Stimulated activated CD8-positive, alpha-beta memory T cell treated with anti-CD3 and anti-CD28 coated beads, Interleukin-15, amount 100 ng/mL, for 48 hours (primary cell): ENCODE measurements at places on chromosomes 1 and 21.

DNA sequence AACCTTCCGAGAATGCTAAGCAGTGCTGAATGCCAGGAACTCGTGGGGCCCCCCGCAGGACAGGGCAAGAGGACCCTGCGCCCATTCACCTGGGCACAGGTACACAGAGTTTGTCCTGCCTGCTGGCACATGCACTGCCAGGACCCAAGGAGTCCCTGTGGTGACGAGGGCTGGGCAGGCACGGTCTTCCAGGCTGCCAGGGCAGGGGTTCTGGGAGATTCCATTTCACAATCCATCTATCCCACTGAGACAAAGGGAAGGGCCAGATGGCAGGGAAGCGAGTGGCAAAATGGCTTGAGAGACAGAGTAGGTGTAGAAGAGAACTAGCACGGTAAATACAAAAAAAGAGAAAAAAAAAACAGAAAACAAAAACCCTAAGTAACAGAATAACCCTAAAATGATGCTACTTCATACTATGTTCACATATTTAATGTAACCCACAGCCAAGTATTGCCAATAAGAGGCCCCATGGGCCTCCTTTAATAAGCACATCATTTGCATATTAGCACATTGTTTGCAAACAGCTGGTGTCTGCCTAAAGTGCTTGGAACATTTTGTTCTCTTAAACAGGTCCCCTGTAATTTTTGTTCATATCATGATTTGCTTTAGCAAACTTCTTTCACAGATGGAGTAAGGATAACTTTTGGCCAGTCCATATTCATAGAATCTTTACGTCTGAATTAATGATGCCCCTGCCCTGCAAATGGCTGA, 83.8 kb downstream of the STUM start:
- DNase-seq = no peak

DNA sequence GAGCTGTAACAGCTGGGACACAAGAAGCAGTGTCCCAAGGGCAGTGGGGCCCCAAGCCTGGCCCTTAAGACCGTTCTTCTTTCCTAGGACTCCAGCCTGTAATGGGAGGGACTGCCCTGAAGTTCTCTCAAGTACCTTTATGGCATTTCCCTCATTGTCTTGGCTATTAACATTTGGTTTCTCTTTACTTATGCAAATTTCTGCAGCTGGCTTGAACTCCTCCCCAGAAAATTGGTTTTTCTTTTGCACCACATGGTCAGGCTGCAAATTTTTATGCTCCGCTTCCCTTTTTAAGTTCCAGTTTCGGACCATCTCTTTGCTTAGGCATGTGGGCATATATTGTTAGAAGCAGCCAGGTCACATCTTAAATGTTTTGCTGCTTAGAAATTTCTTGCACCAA, 3.1 kb upstream of the MROH9 start:
- no peak for DNase-seq

- no peak for DNase-seq
These were observed 108.8 kb downstream of the SYF2 start for GRCh38 chr1:25123551-25123950.

DNA sequence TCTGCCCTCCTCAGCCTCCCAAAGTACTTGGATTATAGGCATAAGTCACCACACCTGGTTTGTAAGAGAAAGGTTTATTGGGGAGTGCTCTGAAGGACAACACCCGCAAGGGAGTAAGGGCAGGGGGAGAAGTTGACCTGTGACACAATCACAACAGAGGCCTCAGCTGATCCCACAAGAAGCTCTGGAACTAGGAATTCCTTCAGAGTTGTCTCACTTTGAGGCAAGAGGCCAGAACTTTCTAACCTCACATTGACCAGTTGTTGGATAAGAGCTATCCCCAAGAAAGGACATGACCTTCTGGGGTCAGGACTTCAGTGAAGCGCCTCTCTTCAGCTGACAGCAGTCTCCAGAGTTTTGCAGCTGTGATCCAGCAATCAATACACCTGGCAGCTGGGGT, 27.4 kb upstream of the RC3H1 start:
- no peak for DNase-seq

- DNase-seq = no peak
These were observed 37.8 kb downstream of the SMAP2 start for GRCh38 chr1:40411294-40411693.

GRCh38 chr1:156065212-156065611, 4.3 kb downstream of the RAB25 start:
- no peak for DNase-seq

GRCh38 chr1:157455318-157455717, 97.0 kb downstream of the FCRL5 start:
- DNase-seq = no peak

- DNase-seq = no peak
These were observed 149.5 kb downstream of the GRIK3 start for GRCh38 chr1:36884801-36885200.

DNA sequence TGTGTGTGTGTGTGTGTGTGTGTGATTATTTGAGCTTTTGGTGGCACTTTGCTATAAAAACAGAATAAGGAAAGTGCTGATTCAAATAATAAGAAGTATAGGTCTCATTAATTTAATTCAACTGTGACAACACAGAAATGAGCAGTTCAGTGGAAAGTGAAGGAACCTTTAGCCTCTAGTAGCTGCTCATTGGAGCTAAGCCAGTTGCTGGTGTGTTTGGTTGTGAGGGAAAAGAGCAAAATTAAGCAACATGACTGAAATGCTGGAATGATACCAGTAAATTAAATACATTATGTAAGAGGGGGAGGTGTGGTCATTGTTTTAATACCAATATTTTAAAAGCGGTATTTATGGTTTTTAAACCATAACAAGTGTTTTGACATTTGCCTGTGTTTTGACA, 55.2 kb downstream of the KIAA0040 start:
- DNase-seq = no peak

DNA sequence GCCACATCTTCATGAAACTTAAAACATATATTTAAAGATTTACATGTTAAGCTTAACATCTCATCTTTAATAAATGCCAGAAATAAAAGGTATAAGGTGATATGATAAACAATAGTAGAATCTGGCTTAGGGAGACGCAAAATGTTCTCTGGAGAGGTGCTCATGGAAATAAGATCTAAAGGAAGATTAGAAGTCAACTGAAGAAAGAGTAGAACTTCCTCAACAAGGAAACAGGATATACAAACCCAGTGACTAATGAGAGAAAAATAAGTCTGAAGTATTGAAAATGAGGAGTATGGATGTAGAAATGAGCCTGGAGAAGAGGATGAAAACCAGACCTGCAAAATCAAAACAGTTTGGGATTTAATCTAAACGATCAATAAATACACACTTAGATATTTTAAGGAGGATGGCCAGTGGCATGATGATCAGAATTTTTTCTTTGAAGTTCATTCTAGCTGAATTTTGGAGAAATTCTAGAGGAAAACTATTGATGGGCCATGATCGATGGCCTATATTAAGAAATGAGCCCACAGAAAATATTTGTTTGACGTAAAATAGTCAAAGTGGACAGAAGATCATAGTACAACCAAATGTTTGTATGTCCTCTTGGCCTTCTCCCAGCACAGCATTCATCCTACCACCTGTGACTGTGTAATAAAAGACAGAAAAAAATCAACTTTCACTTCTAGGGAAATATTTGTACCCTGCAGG, 387.9 kb upstream of the PTBP2 start:
- no peak for DNase-seq

DNA sequence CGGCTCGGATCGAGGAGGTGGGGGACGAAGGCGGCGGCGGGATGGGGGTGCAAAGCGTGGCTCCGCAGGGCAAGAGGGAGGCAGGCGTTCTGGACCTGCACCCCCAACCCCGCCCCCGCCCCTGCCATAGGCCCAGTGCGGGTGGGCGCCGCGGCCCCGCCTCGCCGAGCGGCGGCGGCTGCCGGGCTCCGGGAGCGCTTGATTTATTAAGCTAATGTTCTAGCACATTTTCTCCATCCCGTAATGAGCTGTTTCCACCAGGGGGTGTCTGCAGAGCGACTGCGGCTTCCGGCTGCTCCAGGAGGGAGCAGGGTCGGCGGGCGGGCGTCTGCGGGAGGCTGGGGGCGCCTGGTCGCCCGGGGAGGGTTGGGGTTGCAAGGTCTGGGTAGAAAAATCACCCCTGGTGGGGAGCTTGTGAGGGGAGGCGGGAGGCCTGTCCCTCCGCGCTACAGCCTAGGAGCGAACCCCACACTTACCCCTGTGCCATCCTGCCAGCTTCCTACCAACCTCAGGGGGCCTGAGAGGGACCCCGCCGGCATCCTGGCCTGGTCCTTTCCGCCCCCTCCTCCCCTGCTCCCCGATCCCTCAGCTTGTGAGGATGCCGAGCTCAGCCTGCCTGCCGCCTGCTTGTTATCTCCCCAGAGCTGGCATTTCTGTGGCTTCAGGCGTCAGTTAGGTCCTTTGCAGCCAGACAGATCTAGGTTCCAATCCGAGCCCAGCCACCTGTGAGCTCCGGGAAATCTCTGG, 48.5 kb upstream of the ACOT11 start:
- DNase-seq = no peak

DNA sequence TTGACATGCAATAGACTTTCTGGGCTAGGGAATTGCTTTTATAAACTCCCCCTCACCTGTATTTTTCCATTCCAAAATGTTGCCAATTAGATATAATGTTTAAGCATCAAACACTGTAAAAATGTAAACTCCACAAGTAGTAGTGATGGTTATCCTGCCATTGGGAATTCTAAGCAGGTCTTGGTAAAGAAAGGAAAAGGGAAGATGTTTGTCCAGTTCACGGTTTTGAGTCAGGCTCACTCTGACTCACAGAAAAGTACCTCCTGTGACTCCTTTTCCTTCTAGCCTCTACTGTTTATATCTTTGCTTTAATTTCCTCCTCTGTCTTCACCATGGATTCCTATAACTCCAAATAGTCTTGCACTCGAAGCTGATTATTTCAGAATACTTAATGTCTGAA, 19.0 kb upstream of the PTPN14 start:
- DNase-seq = no peak

DNA sequence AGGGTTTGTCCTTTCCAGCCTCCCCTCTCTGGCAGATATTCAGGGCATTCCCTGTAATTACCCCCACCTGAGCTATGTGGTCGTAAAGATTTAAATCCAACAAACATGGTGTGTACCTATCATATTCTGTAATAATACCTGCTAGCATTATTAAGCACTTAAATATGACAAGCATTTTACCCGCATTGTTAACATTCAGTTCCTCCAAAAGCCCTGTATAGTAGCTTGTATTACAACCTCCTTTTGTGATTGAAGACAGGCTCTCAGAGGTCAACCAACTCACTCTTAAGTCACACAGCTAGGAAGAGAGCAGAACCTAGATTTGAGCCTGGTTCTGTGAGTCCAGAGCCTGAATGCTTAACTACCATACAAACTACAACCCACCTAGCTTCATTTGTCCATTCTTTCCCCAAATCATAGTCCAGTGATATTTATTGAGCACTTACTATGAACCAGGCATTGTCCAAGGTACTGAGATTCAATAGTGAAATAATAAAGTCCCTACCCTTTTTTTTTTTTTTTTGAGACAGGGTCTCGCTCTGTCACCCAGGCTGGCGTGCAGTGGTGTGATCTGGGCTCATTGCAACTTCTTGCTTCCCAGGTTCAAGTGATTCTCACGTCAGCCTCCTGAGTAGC, 13.8 kb upstream of the KDM4A start:
- DNase-seq = no peak

DNA sequence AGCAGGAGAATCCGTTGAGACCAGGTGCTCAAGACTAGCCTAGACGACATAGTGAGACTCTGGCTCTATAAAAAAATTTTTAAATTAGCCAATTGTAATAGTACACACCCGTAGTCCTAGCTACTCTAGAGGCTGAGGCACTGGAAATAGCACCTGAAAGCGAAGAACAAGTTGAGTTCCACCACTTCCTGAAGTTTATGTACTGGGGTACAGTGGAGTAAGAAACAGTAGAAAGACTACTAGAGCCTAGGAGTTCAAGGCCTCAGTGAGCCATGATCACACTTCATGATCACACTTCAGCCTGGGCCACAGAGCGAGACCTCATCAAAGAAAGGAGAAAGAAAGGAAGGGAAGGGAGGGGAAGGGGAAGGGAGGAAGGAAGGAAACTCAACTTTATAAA, 19.8 kb downstream of the RSBN1 start:
- DNase-seq = no peak
